GM23248 (cell line): ENCODE measurements at places on chromosomes 7 and 10. TPM values are rescaled to one million over a fixed set of nuclear protein-coding genes. Genes with fewer than 3 reads are reported as not detected.
A peak's percentile ranks its signal among the peaks of the same experiment; 100 is the strongest.

GRCh38 chr7:98346515-98347069, 54.3 kb downstream of the BAIAP2L1 start:
- DNase-seq, result no peak
- H3K27me3 ChIP-seq, result no peaks in the 10 kb centered on the region
- H3K4me1 ChIP-seq, result peaks cover 2% of the 10 kb centered on the region; the same call in 1 of the 2 replicates
- H3K36me3 ChIP-seq, result no peaks in the 10 kb centered on the region

Gene SEC61A2
- total RNA-seq, result 9.7 and 20.6 TPM in 2 replicates

DNA sequence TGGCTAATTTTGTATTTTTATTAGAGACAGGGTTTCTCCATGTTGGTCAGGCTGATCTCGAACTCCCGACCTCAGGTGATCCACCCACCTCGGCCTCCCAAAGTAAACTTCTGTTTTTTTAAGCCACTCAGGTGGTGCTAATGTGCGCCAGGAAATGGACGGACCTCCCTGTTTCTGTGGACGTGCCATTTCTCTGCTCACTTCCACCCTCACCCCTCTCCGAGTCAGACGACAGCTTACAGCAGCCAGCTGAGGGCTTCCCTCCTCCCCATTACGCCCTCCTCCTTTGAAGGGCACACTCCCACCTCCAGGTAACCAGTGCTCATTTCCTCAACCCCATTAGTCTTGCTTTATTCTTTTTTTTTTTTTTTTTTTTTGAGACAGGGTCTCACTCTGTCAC, 41.7 kb upstream of the EZH2 start:
- H3K27ac ChIP-seq, result no peak overlapping the region
- no peaks in the 10 kb centered on the region for H3K36me3 ChIP-seq
- no peaks in the 10 kb centered on the region for H3K4me1 ChIP-seq
- H3K27me3 ChIP-seq, result no peaks in the 10 kb centered on the region

GRCh38 chr10:107427016-107427415, 262.5 kb upstream of the SORCS1 start:
- no peak overlapping the region for H3K27ac ChIP-seq
- H3K27me3 ChIP-seq, result 0 out of 2 replicates have a peak, but pooled peaks cover 3% of the 10 kb centered on the region
- no peaks in the 10 kb centered on the region for H3K36me3 ChIP-seq
- H3K4me1 ChIP-seq, result no peaks in the 10 kb centered on the region
- H3K4me3 ChIP-seq, result no peak overlapping the region

Gene AKR1D1
- not detected in 2 replicates for total RNA-seq

DNA sequence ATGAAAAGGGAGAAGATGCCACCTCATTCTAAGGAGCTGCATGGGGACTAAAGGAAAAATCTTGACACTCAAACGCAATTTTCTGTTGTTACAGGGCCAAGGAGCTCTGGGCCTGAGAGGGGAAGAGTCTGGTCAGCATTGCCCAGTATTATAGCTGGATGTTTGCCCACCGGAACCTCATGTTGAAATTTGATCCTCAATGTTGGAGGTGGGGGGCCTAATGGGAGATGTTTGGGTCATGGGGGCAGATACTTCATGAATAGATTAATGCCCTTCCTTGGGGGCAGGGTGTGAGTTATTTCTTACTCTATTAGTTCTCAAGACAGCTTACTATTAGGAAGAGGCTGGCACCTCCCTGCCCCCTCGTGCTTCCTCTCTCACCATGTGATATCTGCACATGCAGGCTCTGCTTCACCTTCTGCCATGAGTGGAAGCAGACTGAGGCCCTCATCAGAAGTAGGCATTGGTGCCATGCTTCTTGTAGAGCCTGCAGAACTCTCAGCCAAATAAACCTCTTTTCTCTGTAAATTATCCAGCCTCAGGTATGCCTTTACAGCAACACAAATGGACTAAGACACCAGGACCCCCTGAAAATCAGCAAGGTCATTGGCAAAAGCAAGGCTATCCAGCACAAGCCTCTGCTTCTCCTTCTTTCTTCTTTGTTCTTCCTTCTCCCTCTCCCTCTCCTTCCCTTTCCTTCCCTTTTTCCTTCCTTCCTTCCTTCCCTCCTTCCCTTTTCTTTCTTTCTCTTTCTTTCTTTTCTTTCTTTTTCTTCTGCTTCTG, 15.1 kb downstream of the GCK start:
- no peak overlapping the region for H3K4me3 ChIP-seq
- H3K36me3 ChIP-seq, result no peaks in the 10 kb centered on the region
- DNase-seq, result no peak
- H3K27ac ChIP-seq, result no peak overlapping the region

- H3K27me3 ChIP-seq, result peaks cover 52% of the 10 kb centered on the region
- DNase-seq, result no peak
- H3K4me1 ChIP-seq, result no peaks in the 10 kb centered on the region
Observed at GRCh38 chr7:151179946-151180345, 7.1 kb downstream of the ASB10 start.

Gene OR2A12
- not detected in 2 replicates for total RNA-seq

Gene TMEM120A
- total RNA-seq, result 8.2 and 25.1 TPM in 2 replicates

DNA sequence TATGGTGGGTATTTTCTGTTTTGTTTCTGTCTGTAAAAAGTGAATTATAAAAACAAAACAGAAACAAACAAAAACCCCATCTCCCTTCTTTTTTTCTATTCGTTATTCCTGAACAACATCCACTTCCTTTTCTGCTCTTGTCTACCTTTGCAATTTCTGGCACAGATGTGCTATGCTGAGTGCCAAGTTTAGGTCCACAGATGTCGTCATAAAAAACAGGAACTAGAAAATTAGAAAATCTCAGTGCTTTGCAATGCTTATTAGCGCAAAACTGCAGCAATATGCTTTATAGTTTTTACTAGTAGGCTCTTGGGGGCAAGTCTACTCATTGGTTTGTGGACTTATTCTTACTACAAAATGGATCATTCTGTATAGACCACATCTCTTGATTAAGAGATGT, 94.2 kb upstream of the PRKCQ start:
- DNase-seq, result no peak
- no peak overlapping the region for H3K4me3 ChIP-seq
- H3K27me3 ChIP-seq, result peaks cover 19% of the 10 kb centered on the region; the same call in 1 of the 2 replicates
- no peaks in the 10 kb centered on the region for H3K36me3 ChIP-seq
- H3K27ac ChIP-seq, result no peak overlapping the region

GRCh38 chr7:55552320-55553023, 19.8 kb downstream of the VOPP1 start:
- peak overlapping the region; percentile 61 for H3K27ac ChIP-seq
- 0 out of 2 replicates have a peak overlapping the region, but pooled peaks have one; percentile 16 for H3K4me3 ChIP-seq
- H3K27me3 ChIP-seq, result no peaks in the 10 kb centered on the region
- no peaks in the 10 kb centered on the region for H3K36me3 ChIP-seq
- peaks cover 17% of the 10 kb centered on the region for H3K4me1 ChIP-seq

DNA sequence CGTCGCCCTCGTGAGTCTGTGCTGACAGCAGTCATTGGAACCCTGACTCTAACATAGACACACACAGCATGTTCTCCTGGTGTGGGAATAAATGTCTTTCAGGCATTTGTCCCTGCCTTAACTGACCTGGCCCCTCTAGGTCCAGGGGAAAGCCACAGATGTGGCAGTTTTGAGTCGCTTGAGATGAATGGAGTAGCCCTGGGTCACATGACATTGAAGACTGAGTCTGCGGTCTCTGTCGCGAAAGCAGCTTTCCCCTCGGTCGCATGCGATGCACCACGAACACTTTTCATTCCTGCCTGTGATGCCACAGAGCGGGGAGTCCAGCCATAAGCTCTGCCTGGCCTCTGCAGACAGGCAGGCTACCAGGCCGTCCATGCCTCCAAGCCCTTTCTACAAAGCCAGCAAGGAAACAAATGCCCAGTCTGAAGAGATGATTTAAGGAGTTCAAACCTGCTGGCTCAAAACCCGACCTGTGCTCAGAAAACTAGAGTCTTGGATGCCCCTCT, 172.3 kb downstream of the WDR37 start:
- no peaks in the 10 kb centered on the region for H3K27me3 ChIP-seq
- H3K4me3 ChIP-seq, result no peak overlapping the region
- no peak for DNase-seq
- no peak overlapping the region for H3K27ac ChIP-seq

DNA sequence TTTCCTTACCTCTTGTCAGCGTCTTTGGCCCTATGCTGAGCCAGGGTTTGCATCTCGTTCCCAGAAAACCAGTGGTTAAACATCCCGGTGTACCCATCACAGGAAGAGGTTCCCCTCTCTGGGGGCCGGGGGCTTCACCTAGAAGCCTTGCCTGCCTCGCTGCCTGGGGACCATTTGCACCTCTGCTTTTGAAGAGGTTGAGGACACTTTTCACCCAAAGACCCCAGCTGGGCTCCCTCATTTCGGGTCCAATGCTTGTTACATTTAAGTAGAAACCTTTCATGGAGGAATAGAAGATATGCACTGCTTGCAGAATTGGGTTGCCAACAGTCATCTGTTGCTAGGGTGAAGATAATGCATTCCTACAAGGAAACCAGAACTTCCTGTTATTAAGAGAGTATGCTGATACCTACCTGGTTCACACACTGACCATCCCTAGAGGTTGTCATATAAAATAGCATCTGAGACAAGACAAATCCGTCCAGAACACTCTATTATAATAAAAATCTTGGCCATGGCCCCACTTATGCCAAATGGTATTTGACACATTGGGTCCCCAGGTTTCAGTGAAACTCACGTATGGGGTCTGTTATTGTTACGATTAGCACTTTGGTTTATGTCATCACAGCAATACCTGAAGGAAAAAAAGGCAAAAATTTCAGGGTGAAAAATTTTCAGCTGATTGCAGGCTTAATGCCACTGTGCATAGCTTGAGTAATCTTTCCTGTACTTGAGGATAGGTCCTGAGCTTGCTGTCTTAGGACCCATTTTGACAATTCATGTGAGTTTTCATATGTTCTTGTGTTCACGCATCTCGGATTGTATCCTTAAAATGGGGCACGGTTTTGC, 917 bp downstream of the ZNF365 start:
- peaks cover 7% of the 10 kb centered on the region for H3K4me1 ChIP-seq
- H3K27me3 ChIP-seq, result no peaks in the 10 kb centered on the region
- no peaks in the 10 kb centered on the region for H3K36me3 ChIP-seq
- no peak overlapping the region for H3K27ac ChIP-seq

Gene FXYD4
- total RNA-seq, result not detected in 2 replicates
